ENCODE measurements at places on chromosomes 2 and 18.

DNA sequence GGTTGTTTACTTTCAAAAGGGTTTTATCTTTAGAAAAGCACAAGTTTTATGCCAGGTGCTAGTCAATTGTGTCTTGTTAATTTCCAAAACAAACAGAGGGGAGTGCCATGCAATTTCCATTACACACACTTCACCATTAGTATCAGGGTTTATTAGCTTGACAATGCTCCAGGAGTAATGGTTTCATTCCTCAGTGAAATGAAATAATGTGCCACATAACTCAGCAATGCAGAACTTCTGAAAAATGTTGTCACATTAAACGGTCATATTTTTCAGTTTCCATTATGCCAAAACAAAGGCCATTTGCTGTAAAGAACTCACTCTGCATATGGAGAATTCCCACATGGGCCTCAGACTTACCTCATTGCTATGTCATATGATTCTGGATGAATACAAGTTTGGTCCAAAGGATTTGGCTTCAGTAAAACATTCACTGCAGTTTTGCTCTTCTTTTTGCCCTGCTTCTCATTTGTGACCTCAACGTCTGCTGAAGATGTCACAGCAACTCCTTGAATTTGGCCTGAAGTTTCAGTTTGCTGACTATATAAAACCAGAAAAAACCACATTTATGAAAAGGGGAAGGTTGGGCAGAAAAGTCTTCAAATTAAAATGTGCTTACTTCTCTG, 198.2 kb downstream of the SRBD1 start:
- no peak for DNase-seq

DNA sequence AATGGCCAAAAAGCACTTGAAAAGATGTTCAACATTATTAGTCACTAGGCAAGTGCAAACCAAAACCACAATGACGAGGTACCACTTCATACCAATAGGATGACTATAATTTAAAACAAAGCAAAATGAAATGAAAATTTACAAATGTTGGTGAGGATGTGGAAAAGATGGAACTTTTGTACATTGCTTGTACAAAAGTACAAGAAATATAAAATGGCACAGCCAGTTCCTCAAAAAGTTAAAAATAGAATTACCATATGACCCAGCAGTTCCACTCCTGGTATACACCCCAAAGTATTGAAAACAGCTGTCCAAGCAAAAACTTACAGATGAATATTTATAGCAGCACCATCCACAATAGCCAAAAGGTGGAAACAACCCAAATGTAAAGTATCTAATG, 107.8 kb upstream of the XPO1 start:
- no peak for DNase-seq

DNA sequence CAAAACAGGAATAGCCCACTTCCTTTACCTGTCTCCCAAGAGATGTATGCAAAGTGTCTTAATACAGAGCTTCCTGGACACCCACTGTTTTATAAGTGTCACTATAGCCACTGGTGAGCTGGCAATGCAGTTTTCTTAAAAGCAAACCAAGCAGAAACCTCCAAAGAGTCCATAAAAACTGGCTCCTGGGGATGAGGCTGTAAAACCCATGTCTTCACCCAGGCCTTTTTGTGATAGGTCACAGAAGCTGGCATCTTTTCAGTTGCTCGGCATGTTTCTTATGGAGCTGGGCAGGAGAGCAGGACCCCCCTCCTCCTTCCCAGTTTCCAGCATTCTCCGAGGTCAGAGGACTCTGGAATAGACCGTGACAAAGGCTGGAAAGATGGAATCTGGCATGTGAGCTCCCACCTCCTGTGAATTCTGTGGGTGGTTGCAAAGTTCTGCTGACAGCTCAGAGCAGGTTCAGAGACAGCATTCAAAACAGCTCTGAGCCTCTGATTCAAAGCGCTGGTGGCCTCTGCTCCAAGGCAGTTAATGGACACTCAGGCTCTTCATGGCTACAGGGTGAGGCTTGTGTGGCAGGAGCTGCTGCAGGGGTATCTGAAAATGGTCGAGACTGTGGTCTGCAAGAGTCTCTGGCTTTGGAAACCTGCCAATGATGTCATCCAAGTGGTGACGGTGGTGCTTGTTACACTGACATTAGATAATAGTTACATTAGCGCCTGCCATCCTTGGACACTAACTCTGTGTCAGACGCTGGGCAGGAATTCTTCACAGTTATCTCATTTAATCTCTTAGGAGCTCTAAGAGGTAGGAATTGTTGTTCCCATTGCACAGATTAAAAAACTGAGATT, 283.4 kb downstream of the CLIP4 start:
- DNase-seq = no peak

DNA sequence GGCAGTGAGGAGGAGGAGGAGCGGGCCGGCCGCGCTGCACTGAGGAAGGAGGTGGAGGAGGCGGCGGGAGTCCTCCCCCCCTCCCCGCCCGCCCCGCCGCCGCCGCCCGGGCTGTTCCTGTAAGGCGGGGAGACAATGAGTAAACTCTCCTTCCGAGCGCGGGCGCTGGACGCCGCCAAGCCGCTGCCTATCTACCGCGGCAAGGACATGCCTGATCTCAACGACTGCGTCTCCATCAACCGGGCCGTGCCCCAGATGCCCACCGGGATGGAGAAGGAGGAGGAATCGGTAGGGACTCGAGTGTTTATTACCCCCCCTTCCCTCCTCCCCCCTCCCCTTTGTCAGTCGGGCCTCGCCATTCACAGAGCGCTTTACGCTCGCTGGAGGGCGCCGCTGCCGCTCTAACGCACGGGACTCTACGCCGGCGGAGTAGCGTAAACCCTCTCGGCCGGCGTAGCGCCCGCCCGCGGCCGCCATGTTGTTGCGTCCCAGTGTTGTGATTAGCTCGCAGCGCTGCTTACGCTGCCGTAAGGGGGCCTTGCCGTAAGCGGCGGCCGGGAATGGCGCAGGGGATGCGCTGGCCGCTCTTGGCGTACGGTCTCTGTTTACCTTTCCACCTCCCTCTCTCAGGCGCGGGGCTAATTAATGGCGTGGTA, 460 bp downstream of the EPC2 start:
- peak; percentile 68 for DNase-seq

DNA sequence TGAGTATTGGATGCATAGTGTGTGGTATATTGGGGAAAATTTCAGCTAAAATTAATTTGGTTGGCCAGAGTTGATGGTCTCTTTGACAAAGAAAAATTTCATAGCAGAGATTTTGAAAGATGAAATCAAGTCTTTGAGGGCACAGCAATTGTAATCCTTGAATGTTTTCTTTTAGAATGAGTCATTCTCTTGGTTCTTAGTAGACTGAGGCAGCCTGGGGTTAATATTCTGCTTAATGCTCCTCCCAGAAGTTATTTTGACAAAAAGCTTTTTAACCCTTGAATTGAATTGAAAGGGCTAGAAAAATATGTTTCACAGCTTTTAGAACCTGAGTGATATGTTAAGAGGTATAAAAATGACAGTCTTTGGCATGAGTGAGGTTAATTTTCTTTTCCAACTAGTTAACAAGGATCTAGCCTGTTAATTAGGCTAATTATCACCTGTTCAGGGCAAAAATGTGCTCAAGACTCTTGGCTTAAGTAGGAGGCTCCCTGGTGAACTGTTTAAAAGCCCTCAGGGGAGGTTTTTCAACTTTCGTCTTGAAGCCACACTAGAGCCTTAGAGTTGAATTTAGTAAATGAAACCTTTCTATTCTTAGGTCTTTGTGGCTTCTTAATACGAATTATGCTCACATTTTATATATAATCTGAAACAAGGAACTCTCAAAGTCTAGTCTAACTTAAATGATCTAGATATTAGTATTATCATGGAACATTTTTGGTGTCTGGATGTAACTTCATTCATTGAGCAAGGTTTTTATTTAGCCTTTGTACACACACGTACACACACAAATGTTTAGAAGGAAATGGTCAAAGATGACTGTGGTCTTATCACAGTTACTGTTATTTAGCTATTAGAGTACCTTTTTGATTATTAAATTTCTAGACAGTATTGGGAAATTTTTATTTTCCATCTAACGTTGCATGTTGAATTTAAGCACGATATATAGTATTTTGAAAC, 272.5 kb downstream of the ZNF407 start:
- no peak for DNase-seq

- DNase-seq = no peak
Observed at GRCh38 chr2:22957446-22957845, 427.5 kb upstream of the KLHL29 start.

- no peak for DNase-seq
Observed at GRCh38 chr18:41371156-41372045, 583.6 kb upstream of the PIK3C3 start.

- no peak for DNase-seq
Observed at GRCh38 chr2:179172894-179173293, 91.7 kb downstream of the SESTD1 start.

- no peak for DNase-seq
Observed at GRCh38 chr2:143397884-143398614, 268.8 kb downstream of the ARHGAP15 start.

- DNase-seq = no peak
Observed at GRCh38 chr2:238504181-238504931, 77.6 kb downstream of the ASB1 start.

DNA sequence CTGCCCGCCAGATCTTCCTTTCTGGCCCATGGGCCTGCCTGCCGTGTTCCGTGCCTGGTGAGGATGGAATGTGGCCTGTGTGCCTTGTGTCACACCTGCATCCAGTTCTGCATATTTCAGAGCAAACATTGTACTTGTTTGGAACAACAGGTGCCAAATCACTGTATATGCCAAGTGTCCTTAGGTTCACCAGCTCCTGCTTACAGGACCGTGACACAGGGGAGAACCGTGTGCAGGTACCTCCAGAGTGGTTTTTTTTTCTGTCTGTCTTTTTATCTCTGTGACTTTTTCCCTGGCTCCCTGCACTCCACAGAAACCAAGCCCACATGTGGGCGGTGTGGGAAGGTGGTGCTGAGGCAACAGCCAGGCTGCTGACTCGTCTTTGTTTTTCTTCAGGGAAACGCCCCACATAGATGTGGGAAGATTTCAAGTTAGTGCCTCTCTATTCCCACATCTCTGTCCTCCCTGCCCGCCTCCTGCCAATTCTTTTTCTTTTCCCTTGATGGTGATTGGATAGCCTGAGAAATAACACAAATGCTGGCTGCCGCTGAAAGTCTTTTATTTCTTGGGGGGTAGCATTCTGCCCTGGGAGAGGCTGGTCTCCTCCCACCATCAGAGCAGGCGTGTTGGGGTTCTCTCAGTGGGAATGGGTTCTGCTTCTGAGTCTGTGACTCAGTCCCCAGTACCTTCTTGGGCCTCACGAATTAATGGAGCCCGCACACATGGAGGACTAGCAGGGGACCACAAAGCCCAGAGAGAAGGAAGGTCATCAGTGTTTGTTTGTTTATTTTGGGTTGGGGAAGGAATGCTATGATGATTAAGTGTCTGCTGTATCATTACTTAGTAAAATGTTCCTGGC, 21.4 kb downstream of the GRHL1 start:
- DNase-seq = no peak

GRCh38 chr2:83196225-83196624, 1262.9 kb downstream of the SUCLG1 start:
- DNase-seq = no peak

DNA sequence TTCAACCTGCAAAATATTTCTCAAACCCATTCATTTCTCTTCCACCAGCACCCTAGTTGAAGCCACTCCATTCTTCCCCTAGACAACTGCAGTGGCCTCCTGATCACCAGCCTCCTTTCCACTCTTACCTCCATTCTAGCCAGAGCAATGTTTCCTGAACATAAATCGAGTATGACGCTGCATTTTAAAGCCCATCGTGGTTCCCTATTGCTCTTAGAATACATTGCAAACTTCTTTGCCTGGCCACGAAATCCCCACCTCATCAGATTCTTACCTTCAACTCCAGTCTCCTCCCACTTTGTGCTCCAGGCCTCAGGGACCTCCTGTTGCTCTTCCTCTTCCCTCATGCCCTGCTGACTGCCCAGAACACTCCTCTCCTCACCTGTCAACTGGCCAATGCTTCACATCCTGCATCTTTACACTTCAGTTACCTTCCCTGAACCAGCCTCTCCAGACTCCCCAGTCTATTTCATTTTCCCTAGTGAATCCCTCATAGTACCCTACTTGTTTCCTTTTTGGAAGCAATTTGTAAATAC, 176.5 kb upstream of the CTAGE1 start:
- DNase-seq = no peak

- no peak for DNase-seq
Observed at GRCh38 chr2:216696751-216697560, 1.6 kb upstream of the IGFBP5 start.

GRCh38 chr18:27136208-27136535, 48.9 kb downstream of the CHST9 start:
- DNase-seq = no peak

DNA sequence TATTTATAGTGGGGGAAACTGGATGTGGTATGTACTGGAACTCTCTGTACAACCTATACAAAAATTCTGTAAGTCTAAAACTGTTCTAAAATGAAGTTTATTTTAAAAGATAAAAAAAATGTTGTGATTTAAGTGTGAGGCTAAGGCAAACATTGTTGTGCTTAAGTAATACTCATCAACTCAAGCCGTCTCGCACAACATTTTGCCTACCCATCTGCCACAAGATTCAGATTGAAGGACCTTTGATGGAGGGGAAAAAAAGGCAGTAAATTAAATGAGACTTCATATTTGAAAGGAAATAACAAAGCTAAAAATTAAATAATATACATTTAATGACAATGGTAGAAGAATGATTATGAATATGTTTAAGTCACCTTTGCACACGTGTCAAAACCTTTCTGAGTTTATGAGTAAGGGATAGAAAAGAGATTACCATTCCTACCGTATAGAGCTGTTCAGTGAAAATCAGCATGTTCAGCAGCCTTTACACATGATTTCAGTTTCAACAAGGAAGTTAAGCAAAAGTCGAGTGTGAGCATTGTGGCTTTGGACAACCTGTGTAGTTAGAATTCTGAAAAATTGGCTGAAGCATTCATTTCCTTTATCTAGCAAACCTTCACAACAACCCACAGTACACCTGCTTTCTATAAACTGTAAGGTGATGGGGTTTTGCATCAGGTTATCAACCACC, 499.3 kb downstream of the IRS1 start:
- no peak for DNase-seq

DNA sequence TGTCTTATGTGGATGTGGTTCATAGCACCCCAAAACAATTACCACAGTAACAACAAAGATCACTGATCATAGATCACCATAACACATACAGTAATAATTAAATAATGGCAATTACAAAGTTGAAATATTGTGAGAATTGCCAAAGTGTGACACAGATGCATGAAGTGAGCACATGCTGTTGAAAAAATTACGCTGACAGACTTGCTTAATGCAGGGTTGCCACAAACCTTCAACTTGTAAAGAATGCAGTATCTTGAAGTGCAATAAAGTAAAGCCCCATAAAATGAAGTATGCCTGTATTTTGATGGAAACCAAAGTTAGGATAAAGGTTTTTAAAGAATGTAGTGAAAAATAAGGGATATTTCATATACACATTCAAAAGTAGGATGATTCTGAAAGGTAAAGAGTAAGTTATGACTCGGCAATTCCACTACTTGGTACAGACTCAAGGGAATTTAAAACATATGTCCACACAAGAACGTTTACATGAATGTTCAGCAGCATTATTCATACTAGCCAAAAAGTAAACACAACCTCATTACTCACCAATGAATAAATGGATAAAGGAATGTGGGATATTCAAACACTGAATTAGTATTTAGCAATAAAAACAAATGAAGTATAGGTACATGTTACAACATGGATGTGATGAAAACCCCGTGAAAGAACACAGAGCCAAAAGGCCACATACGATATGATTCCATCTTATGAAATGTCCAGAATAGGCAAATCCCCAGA, 61.6 kb downstream of the SCN9A start:
- DNase-seq = no peak
